ENCODE measurements at places on chromosomes 12 and 14.

DNA sequence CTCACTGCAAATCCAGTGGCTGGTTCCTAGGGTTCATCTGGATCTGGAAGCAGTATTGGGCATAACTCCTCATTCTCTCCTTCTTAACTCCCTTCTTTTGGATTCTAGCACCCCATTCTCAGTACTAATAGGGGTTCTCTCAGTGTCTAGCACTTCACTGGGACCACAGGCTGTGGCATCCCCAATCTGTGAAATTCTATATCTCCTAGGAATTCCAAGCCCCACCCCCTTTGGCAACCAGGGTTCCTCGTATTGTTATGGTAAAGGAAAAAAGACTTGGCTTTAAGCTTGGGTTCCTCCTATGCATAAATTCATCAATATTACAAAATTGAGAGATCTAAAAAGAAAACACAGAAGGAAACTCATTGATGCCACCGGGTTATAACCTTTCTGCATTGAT, 45.0 kb upstream of the FBXO21 start:
- DNase-seq = no peak

DNA sequence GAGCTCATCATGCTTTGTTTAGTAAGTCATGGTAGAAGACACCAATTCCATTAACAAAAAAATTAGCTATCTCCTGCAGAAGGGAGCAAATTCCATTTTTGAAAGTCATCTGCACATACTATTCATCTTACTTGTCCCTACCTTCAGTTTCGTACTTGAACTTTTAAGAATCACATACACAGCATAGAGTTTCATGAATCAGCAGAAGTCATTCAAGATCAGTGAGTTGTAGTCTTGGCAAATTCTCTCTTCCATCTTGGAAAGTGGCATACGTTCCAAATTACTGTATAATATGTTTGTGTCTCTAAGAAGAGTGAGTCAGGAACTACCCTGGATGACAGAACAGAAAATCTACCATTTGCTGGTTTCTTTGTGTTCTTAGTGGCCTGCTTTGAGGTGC, 14.1 kb downstream of the VRK1 start:
- DNase-seq = no peak

DNA sequence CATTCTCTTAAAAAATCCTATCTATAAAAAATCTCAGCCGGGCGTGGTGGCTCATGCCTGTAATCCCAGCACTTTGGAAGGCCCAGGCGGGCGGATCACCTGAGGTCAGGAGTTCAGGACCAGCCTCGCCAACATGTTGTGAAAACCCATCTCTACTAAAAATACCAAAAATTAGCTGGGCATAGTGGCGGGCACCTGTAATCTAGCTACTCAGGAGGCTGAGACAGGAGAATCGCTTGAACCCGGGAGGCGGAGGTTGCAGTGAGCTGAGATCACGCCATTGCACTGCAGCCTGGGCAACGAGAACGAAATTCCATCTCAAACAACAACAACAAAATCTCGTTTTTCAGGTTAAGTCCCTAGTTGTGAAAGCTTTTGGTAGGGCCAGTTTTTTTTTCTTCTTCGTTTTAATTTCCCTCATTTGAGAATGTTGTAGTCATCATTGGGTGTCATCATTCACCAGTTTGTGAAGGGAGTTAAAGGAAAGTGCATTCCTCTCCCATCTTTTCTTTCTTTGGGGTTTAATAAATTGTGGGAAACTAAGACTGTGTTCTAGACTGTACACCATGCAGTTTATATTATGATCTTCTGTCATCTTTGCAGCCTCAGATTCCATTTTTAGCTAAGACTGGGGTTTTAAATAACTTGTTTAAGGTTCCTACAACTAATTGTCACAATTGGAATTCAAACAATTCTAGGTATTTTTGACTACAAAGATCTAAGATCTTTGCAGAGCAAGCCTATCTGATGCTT, 23.9 kb downstream of the MDM2 start:
- DNase-seq = no peak

GRCh38 chr14:43587183-43587582, 919.9 kb downstream of the FSCB start:
- DNase-seq = no peak

- no peak for DNase-seq
These were observed 17.2 kb upstream of the KCNA5 start for GRCh38 chr12:5026342-5026938.

GRCh38 chr12:50322206-50322605, 38.9 kb upstream of the LIMA1 start:
- DNase-seq = no peak

DNA sequence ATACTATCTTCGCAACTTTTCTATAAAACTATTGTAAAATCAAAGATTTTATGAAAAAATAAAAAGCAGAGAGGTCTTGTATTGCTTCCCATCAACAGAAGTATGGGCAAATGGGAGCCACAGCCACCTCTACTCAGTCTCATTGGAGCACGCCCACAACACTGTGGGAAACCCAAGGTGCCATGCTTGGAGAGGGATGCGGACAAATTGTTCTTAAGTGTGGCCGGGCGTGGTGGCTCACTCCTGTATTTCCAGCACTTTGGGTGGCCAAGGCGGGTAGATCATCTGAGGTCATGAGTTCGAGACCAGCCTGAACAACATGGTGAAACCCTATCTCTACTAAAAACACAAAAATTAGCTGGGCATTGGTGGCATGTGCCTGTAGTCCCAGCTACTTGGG, 498.2 kb upstream of the SOX5 start:
- DNase-seq = no peak

DNA sequence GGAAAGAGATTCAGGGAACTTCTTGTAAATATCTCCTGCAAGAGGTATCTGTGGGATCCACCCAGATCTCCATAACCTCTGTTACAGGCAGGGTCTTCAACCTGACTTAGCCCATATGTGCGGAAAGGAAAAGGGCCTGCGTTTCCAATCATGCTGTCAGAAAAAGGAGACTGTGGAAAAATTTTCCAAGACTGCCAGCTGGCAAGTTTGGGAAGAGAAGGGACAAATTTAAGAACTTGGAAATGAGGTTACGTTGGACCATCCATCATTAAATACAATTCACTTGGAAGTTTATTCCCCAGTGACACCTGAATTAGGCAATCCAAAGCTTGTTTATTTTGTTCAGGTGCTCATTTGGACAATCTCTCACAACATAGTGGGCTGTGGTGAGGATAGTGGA, 13.9 kb downstream of the PTHLH start:
- no peak for DNase-seq

DNA sequence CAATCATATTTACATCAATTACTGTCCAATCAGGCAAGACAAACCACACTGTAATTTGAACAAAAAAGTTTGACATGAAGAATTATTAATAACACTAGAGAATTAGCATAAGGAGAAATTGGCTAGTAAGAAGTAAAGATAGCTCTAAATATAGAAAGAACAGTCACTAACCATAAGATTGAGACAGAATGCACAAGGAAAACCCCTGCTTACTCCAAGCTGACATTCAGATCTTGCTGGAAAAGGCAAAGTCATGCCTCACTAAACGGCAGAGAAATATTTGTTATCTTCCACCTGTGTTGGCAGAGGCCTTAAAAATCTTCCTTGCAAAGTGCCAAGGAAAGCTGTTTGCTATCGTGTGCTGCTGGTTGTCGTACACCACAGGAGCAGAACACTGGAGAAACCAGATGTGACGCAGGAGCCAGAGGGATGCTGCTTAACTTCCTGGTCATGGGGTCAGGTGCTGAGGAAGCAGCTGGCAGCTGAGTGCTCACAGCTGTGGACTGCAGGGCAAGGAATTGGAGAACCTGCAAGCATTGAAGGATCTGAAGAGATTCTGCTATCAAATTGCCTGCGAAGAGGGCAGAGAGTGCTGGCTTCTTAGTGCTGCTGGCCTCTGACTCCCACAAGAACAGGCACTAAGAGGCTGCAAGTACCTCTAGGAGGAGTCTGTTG, 1323.3 kb downstream of the LRFN5 start:
- DNase-seq = no peak

- no peak for DNase-seq
These were observed 5.0 kb downstream of the PAX9 start for GRCh38 chr14:36666416-36667206.

DNA sequence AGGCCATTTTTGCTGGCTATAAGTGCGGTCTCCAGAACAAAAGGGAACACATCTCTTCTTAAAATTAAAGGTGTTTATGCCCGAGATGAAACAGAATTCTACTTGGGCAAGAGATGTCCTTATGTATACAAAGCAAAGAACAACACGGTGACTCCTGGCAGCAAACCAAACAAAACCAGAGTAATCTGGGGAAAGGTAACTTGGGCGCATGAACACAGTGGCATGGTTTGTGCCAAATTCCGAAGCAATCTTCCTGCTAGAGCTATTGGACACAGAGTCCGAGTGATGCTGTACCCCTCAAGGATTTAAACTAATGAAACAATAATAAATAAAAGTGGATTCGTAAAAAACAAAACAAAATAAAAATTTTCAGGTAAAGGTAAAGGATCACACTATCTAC, 33.4 kb downstream of the PKP2 start:
- DNase-seq = no peak

DNA sequence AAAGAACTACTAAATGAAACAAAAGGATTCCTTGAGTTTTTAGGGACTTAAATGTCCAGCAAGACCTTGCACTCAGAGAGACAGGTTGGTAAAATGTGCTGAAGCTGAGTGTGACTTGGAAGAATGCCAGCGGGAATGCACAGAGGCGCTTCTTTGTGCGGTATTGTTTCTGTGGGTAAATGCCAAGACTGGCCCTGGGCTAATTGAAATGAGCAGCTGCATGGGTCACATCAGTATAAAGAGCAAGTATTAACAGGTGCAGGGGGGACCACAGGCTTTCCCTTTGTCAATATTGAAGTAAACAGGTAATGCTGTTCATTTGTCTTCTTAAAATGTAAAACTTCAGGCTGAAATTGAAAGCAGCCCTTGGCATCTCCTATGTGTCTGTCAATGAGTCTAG, 74.3 kb downstream of the LMO3 start:
- DNase-seq = no peak

- no peak for DNase-seq
These were observed 91.8 kb upstream of the USP15 start for GRCh38 chr12:62168411-62168810.

GRCh38 chr12:92418381-92418780, 272.7 kb upstream of the BTG1 start:
- no peak for DNase-seq

- DNase-seq = no peak
These were observed 341.0 kb upstream of the TMEM132C start for GRCh38 chr12:127925971-127926370.

DNA sequence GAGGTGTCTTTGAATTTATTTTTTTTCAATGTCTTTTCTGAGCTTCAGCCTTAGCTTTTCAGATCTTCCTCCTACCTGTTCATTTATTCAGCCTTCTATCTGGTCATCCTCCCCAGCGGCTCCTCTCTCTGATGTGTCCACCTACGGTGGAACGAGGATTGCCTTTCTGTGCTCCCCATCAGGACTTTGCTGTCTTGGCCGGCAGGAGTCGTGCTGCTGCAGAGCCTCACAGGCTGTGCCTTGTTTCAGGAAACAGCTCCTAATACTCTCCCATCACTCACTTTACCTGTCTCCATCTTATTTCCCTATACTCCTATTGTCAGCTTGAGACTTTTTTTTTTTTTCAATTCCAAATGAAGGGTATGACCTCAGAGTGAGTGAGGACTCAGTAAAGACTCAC, 76.9 kb downstream of the KICS2 start:
- DNase-seq = no peak

DNA sequence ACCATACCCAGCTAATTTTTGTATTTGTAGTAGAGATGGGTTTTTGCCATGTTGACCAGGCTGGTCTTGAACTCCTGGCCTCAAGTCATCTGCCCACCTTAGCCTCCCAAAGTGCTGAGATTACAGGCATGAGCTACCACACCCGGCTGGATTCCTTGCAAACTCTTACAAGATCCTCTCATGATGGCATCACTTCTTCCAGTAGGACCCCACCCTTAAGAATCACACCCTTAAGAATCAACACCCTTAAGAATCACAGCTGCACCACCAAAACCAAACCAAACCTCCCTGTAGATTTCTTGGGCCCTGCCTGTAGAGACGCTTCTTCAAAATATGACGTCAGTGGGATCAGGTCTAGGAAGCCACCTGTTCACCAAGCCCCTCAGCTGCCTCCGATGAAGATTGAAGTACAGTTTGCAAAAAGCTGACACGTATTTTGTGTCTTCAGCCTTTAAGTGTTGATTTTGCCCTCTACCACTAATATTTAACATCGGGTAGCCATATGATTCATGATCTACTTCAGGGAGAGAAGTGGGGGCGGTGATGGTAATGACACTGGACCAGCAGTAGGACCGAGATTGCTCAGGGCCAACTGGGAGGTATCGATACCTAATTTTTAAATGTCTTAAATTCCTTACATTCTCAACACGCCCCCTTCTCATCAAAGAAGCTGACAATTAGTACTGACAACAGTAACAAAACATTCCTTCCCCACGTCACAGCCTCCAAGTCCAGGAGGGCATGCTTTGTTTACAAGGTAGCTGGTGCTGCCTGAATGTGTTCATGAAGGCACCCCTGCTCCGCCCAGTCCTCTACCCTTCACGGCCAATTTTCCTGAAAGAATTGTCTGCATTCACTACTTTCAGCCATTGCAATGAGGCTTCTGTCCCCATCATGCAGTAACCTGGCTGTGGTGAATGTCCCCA, 57.2 kb downstream of the ESRRB start:
- no peak for DNase-seq

DNA sequence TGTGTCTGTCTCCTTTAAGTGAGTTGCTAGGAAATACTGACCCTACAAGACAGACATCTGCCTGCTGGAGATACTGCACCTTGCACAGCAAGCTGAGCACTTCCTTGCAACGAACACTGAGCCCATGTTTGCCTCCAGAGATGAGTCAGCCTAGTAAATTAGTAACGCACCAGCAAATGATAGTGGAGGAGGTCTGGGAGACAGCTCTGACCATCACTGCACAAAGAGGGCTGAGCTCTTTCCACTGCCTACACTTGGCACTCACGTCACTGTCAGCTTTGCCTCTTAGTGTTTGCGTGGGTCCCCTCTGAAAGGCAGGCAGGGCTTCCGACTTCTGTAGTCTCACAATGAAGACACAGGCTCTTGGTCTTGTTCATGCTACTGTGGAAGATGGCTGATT, 109.0 kb downstream of the APAF1 start:
- DNase-seq = no peak

- DNase-seq = no peak
These were observed 10.4 kb upstream of the ACVR1B start for GRCh38 chr12:51941011-51941581.

- no peak for DNase-seq
These were observed 480.9 kb upstream of the TMEM132C start for GRCh38 chr12:127785986-127786590.

GRCh38 chr14:85576848-85577542, 47.1 kb downstream of the FLRT2 start:
- DNase-seq = no peak

GRCh38 chr12:98274430-98275130, 240.8 kb upstream of the TMPO start:
- no peak for DNase-seq

All from D721Med (cell line).